Right cardiac atrium (tissue), 5 donors: ENCODE measurements at places on chromosomes 12 and 14. TPM values are rescaled to one million over a fixed set of nuclear protein-coding genes. Genes with fewer than 3 reads are reported as not detected.

OTUB2 gene
- 0.65 TPM for total RNA-seq

TTC6 gene
- total RNA-seq, result not detected

DAO gene
- not detected for total RNA-seq

TCL1A gene
- total RNA-seq, result not detected

RARG gene
- 21.6 TPM for total RNA-seq

ESPL1 gene
- total RNA-seq, result 0.38 TPM

SLCO1B3 gene
- total RNA-seq, result not detected

PKP2 gene
- total RNA-seq, result 265 TPM

MYH6 gene
- 12,862 TPM for total RNA-seq

CHST11 gene
- 9.9 TPM for total RNA-seq

TBX3 gene
- 19.0 TPM for total RNA-seq

RHEBL1 gene
- not detected for total RNA-seq

GPRC5D gene
- total RNA-seq, result not detected

USP44 gene
- 2.0 TPM for total RNA-seq

DNAAF2 gene
- total RNA-seq, result 5.3 TPM

KIF26A gene
- 7.9 TPM for total RNA-seq

CACNA1C gene
- 163 TPM for total RNA-seq

SVOP gene
- 0.03 TPM for total RNA-seq

SYT1 gene
- not detected for total RNA-seq

TIMELESS gene
- 2.2 TPM for total RNA-seq

ANKRD33 gene
- not detected for total RNA-seq

NAA25 gene
- 20.3 TPM for total RNA-seq

GUCY2C gene
- not detected for total RNA-seq

LRRIQ1 gene
- total RNA-seq, result 0.17 TPM

MANSC1 gene
- 13.0 TPM for total RNA-seq

TMEM132D gene
- total RNA-seq, result not detected

PMCH gene
- total RNA-seq, result not detected

STYK1 gene
- not detected for total RNA-seq

VEZT gene
- 78.6 TPM for total RNA-seq

DEPDC4 gene
- 0.74 TPM for total RNA-seq

TOX4 gene
- 78.6 TPM for total RNA-seq

SIX4 gene
- total RNA-seq, result 4.1 TPM

APOF gene
- total RNA-seq, result not detected

TAS2R7 gene
- total RNA-seq, result not detected

SDR9C7 gene
- 0.11 TPM for total RNA-seq

CNTN1 gene
- 0.59 TPM for total RNA-seq

ZC3H14 gene
- total RNA-seq, result 44.4 TPM

AHNAK2 gene
- total RNA-seq, result 3.1 TPM

RASSF8 gene
- 80.6 TPM for total RNA-seq

PTPRQ gene
- 18.0 TPM for total RNA-seq

RNASE1 gene
- 394 TPM for total RNA-seq

EPYC gene
- not detected for total RNA-seq

KITLG gene
- total RNA-seq, result 8.0 TPM

STON2 gene
- total RNA-seq, result 9.0 TPM

RNF212B gene
- not detected for total RNA-seq
